ENCODE measurements at places on chromosomes 16 and 17.

DNA sequence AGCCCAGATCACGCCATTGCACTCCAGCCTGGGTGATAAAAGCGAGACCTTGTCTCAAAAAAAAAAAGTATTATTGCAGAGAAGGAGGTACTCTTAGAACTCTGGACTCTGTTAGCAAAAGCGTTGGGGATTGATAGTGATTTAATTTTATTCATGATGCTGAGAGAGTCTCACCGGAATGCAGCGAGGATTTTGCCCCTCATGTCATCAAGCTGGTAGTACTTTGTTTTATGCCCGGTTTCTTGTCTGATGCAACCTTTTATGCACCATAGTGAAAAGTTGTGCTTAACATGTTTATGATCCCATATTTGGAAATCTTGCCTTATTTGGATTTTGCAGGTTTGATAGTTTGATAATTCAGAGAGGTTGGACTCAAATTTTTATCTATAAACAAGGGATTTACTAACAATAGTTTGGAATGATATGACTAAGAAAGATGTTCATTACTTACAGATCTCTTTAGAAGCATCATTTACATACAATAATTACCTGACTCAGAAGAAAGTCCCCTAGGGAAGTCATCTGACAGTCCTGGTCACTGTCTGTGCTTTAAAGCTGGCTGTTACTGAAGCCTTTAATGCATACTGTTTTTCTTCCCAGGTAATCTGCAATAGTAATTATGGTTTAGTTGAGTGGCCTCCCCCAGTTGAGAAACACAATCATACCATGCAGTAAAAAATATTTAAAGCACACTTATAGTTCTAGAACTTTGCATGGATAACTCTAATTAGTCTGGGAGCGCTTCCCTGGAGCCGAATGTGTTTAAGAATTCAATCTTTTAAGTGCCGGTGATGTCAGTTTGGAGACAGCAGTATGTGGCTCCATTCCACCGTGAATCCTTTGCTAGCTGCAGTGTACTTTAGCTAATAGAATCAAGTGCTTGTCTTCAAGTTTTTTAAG, 120.9 kb downstream of the PRKCA start:
- no peak for DNase-seq

DNA sequence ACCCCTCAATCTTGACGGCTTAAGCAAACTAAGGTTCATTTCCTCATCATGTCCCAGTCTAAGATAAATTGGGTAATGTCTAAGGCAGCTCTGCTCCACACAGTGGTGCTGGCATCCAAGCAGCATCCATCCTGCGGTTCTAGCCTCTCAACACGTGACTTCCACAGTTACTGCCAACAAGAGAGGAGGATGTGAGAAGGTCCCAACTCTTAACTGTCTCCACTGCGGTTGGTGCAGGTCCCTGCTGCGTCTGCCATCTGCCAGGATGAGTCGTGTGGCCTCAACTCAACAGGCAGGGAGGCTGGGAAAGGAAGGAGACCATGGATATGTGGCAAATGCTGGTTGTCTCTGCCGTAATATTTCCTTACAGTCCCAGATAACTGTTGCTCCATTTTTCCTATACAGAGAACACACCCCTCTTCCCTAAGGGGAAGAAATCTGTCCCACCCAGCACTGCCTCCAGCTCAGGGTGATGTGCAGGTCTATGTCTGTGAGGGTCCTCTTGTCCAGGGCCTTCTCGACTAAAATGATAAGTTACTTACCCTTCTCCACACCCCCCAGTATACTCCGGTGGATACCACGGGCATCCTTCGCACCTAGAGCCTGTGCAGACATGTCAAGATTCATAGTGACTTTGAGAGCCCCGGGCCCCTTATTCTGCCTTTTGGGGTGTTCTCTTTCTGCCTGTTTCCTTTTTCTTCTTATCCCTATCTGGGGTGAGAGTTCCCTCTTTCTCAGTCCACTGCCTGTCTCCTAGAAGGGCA, 64.7 kb downstream of the KCNJ18 start:
- DNase-seq = no peak

GRCh38 chr17:38867968-38868816, 1.7 kb upstream of the LASP1 start:
- DNase-seq = no peak

DNA sequence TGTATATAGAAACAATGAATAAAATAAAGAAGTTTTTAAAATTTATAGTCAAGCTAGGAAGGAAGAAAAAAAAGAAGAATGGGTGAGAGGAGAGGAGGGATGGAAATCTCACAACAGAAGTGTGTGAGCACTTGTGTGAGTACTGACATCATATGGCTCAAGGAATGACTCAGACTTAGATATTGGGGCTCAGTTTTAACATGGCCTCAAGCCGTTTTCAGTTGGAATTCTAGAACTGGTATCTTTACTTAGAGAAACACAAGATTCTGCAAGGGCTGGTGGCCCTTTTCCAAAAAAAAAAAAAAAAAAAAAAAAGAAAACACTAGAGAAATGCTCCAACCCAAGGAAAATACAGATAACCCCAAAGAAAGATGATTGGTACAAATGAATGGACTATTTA, 55.1 kb downstream of the STXBP4 start:
- no peak for DNase-seq

- DNase-seq = no peak
These were observed 3.7 kb downstream of the TMUB2 start for GRCh38 chr17:44190481-44190880.
